Lower leg skin (tissue), 4 donors: ENCODE measurements at places on chromosomes 2 and 18. TPM values are rescaled to one million over a fixed set of nuclear protein-coding genes. Genes with fewer than 3 reads are reported as not detected.

DSG4 gene
- total RNA-seq: 0.69 TPM

DNA sequence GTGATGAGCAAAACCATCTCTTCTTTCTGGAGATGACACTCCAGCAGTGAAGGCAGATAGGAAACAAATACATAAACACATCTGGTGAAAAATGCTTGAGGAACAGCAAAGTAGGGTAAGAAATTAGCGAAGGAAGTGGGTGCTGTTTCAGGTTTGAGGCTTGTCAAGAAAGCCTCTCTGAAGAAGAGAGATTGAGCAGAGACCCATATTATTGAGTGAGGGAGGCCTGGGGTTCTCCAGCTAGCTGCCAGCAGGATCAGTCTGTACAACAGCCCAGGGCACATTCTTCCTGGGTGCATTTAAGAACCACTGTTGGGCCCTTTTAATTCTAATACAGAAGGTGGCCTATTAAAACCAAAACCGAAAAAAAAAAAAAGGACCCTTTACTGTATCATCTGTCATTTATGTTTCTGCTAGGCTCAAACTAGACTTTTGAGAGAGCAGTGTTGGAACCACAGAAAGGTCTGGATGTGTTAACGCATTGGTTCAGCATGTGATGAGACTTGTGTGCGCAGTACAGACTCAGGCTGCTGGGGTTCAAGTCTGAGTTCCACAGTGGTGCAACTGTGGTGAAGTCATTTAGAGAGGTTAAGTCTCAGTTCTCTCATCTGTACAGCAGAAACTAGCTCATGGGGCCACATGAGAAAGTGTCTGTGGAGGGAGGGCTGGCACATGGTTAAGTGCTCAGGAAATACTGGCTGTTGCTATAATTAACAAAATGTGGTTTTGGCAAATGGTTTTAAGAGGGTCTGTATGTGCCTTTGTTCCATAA, 28.9 kb downstream of the MGAT5 start:
- DNase-seq: no peak

GPR155 gene
- 17.6 TPM for total RNA-seq

- no peak for DNase-seq
Observed at GRCh38 chr18:24157855-24158254, 19.0 kb downstream of the CABYR start.

DNA sequence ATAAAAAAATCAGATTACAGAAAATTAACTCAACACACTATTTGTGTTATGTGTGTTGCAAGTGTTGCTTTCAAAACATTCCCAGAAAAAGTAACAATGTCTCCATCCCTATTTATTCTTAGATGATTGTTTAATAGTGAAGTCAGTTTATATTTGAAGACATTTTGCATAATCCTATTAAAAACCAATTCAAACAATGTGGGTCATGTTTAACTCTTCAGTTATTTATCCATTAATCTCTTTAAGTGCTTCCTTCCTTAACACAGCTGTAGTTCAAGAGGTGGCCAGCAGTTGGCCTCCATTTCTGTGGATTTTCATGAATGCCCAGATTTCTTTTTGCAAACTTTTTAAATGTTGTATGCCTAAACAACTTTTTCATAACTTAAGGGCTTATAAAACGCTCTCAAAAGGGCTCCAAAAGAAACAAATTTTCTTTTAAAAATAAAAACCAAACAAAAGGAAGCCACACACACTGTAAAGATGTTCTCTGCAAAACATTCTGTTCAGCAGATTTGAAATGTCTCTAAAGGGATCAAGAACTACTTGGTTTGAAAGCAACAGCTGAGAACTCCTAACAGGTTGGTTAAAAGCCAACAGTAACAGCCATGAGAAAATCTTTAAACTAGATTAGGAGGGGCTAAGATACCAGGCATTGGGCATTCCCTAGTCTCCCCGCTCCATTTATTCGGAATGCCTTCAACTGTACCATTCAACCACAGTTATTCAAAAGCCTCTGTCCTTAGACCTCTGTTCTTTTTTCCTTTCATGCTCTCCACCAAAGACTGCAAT, 71.5 kb downstream of the THADA start:
- no peak for DNase-seq

- DNase-seq: no peak
Observed at GRCh38 chr18:10965119-10965518, 184.2 kb downstream of the PIEZO2 start.
